ENCODE measurements at places on chromosomes 7 and 10. TPM values are rescaled to one million over a fixed set of nuclear protein-coding genes. Genes with fewer than 3 reads are reported as not detected.

DNA sequence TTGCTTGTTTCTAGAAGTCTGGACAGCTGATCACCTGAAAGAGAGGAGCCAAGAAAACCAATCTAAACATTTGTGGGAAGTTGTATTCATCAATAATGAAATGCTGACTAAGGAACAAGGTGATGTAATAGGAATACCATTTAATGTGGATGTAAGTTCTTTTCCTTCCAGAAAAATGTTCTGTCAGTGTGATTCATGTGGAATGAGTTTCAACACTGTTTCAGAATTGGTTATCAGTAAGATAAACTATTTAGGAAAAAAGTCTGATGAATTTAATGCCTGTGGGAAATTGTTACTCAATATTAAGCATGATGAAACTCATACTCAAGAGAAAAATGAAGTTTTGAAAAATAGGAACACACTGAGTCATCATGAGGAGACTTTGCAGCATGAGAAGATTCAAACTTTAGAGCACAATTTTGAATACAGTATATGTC, 39.8 kb upstream of the ZNF37A start:
- no peak for DNase-seq

GRCh38 chr10:109219935-109220605, 703.2 kb downstream of the XPNPEP1 start:
- DNase-seq, result no peak

- DNase-seq, result peak; percentile 19
Observed at GRCh38 chr7:100488333-100489095, 4.8 kb downstream of the NYAP1 start.

DNA sequence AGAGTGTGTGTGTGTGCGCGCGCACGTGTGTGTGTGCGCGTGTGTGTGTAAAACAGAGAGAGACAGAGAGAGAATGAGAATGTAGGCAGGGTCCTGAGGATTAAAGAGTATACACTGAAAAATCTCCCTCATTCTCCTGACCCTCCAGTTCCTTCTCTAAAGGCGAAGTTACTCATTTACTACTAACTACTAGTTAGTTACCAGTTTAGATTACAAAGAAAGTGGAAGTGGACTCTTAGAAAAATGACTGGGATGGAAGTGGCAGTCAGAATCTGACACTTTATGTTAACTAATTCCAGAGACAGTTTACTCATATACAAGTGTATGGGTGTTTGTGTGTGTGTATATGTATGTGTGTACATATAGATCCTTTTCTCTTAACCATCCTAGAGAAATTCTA, 146.5 kb upstream of the LRRN3 start:
- no peak for DNase-seq

DNA sequence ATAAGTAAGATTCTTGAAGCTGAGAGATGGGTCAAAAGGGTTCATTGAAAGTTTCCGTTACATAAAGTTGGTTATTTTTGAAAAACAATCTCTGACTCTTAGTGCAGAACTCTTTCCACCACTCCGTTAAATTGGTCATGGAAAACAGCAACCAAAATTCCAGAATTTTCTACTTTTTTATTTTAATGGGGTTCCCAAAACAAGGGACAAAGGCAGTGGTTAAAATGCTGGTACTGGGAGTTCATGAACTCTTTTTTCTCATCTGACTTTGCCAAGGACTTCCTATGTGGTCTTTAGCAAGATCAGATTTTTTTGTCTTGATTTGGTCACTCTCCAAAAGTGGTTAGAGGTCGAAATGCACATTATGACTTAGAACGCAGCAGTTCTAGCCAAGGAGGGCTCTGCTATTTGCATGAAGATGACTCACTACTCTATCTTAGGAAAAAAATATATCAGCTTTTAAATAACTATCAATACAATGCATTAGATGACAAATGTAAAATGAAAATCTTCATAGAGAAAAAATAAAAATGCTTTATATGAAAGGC, 145.7 kb downstream of the REEP3 start:
- DNase-seq, result no peak

DNA sequence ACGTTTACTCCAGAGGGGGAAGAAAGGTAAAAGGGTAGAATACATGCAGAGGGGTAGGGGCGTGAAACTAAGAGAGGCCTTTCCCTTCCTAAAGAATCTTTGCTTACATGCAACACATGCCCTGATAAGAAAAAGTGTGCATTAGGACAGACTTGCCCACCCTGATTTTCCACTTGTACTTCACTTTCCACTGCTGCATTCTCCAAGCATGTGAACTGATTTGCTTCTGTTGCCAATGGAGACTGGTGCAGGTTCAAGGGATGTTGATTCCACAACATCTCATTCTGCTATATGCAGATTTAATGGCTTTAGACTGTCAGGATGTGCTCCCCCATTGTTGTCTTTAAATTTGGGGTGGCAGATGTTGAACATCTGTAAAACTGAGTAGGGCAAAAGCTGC, 237.5 kb upstream of the TCF7L2 start:
- DNase-seq, result no peak

- DNase-seq, result no peak
Observed at GRCh38 chr7:26318921-26319320, 27.3 kb downstream of the SNX10 start.

GRCh38 chr10:93462881-93463280, 19.3 kb downstream of the MYOF start:
- DNase-seq, result no peak

- no peak for DNase-seq
Observed at GRCh38 chr7:150377635-150378034, 1.5 kb upstream of the ZNF775 start.

CRHR2 gene
- not detected for total RNA-seq

SRRM3 gene
- total RNA-seq, result 16.1 TPM

Measured in adrenal gland (tissue), 19 donors.